Glutamatergic neuron (in vitro differentiated cells): ENCODE measurements at places on chromosomes 6 and 20. TPM values are rescaled to one million over a fixed set of nuclear protein-coding genes. Genes with fewer than 3 reads are reported as not detected.

Gene CCM2L
- total RNA-seq: 6.3 TPM

Gene PABPC1L
- 27.7 TPM for total RNA-seq

- no peak for DNase-seq
- H3K27me3 ChIP-seq: peaks cover 2% of the 10 kb centered on the region
- no peak overlapping the region for H3K4me3 ChIP-seq
- no peaks in the 10 kb centered on the region for H3K4me1 ChIP-seq
These were observed 198.5 kb upstream of the TAB2 start for GRCh38 chr6:149118737-149119653.

- no peak overlapping the region for H3K4me3 ChIP-seq
- H3K4me1 ChIP-seq: no peaks in the 10 kb centered on the region
- no peak overlapping the region for H3K27ac ChIP-seq
- DNase-seq: no peak
- no peaks in the 10 kb centered on the region for H3K27me3 ChIP-seq
- H3K36me3 ChIP-seq: no peaks in the 10 kb centered on the region
These were observed 33.5 kb downstream of the TPBG start for GRCh38 chr6:82396964-82397751.

DNA sequence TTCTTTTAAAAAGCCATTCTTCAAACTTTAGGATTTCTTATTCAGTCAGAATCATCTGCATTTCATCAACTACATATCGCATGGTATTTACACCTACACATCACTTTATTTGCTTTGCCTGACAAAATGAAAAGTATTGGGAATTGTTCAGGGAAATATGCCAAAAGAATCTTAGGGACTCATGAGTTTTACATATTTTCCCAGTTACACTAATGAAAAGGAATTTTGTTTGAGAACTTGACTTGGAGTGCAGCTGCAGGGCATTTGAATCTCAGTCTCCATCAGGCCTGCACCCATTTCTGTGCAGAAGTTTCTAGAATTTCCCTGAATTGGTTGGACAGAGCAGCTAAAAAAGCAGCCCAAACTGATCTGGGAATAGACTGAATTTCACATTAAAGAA lies 65.3 kb downstream of the MTHFD1L start:
- H3K4me3 ChIP-seq: no peak overlapping the region
- no peaks in the 10 kb centered on the region for H3K27me3 ChIP-seq
- no peak for DNase-seq
- H3K4me1 ChIP-seq: no peaks in the 10 kb centered on the region
- no peak overlapping the region for H3K27ac ChIP-seq
- no peaks in the 10 kb centered on the region for H3K36me3 ChIP-seq

Gene FAM209B
- not detected for total RNA-seq

Gene CLIC5
- total RNA-seq: not detected

DNA sequence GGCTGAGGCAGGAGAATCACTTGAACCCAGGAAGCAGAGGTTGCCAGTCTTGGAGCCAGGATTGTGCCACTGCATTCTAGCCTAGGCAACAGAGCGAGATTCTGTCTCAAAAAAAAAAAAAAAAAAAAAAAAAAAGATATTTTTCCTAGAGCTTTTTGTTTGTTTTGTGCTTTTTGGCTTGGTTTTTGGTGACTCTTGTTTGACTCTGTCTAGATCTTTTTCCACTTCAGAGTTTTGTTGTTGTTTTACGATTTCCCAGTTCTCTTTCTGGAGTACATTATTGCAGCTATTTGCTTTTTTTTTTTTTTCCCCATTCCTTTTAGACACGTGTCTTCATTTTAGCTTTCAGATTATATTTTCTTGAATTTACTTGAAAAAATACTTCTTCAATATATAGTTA lies 67.0 kb upstream of the AKAP12 start:
- no peak overlapping the region for H3K4me3 ChIP-seq
- peaks cover 5% of the 10 kb centered on the region for H3K4me1 ChIP-seq
- H3K36me3 ChIP-seq: no peaks in the 10 kb centered on the region
- H3K27ac ChIP-seq: no peak overlapping the region
- peaks cover 6% of the 10 kb centered on the region for H3K27me3 ChIP-seq

- no peak overlapping the region for H3K4me3 ChIP-seq
- H3K4me1 ChIP-seq: peaks cover 7% of the 10 kb centered on the region
- H3K27ac ChIP-seq: no peak overlapping the region
These were observed 86.7 kb upstream of the F13A1 start for GRCh38 chr6:6407071-6407741.

Gene RPL10A
- total RNA-seq: 690 TPM

DNA sequence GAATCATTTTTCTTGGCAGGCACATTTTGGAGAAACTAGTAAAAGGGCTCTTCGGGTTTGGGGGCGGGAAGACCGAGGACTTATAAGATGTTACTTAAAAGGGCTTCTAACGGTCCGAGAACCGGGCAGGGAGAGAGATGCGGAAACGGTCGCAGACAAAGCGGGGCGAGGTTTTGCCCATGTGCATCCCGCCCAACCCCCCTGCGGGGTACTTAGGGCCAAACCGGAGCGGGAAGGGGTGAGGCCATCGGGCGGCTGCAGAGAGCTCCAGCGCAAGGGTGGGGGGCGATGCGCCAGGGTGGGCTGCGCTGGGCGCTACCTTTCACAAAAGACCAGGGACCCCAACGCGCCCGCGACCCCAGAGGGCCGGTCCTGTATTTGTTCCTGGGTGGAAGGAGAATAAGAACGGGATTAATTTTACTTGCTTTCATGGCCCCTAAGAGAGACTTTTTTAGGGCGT lies 616 bp downstream of the TUBB start:
- peak overlapping the region; percentile 98 for H3K27ac ChIP-seq
- peak; percentile 81 for DNase-seq
- peaks cover 16% of the 10 kb centered on the region for H3K36me3 ChIP-seq
- peaks cover 37% of the 10 kb centered on the region for H3K4me1 ChIP-seq

Gene KCNG1
- 3.6 TPM for total RNA-seq

DNA sequence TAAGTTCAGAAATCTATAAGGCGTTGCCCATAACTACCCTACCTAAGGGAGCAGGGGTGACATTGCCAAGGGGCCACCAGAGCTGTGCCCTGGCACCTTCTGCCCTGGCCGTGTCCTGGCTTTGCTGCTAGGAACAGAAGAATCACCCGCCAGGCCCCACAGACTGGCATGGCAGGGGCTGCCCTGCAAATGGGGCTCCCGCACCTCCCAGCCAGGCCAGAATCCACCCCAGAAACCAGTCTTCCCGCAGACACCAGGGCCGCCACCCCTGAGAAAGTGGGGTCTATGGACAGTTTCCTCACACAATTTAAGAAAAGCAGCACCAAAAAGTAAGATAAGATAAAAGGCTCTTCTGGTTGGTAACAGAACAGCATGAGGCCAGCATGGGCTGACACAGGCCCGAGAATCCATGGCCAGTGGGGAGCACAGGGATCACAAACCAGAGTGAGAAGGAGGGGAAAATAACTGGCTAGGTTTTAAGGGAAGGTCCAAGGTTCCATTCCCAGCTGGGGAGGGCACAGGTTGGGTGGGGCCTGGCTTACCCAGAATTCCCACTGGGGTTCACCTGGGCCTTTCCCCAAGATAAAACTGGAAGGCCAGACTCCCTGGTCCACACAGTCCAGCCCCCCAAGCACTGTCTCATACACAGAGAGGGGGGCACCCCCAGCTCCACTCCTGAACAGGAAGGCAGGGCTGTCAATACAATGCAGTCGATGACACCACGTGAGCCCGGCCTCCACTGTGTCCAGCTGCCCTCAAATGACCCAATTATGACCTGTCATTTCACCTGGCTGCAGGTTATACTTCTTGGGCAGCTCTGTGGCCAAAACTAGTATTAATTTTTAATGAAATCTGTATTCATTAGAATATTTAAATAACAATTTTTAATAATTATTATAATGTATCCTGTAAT lies 59.4 kb downstream of the PYGB start:
- DNase-seq: no peak
- H3K27ac ChIP-seq: peak overlapping the region; percentile 62
- H3K4me3 ChIP-seq: no peak overlapping the region
- peaks cover 28% of the 10 kb centered on the region for H3K4me1 ChIP-seq
- peaks cover 8% of the 10 kb centered on the region for H3K36me3 ChIP-seq

Gene MEI4
- 0.86 TPM for total RNA-seq

GRCh38 chr6:125791151-125791819 lies 525 bp downstream of the NCOA7 start:
- peak overlapping the region; percentile 86 for H3K4me3 ChIP-seq
- peak overlapping the region; percentile 72 for H3K27ac ChIP-seq
- H3K4me1 ChIP-seq: no peaks in the 10 kb centered on the region
- peaks cover 5% of the 10 kb centered on the region for H3K27me3 ChIP-seq

Gene HCRTR2
- total RNA-seq: not detected

GRCh38 chr6:41644297-41644879 lies 6.1 kb downstream of the MDFI start:
- H3K36me3 ChIP-seq: no peaks in the 10 kb centered on the region
- DNase-seq: no peak
- H3K27me3 ChIP-seq: peaks cover 17% of the 10 kb centered on the region

DNA sequence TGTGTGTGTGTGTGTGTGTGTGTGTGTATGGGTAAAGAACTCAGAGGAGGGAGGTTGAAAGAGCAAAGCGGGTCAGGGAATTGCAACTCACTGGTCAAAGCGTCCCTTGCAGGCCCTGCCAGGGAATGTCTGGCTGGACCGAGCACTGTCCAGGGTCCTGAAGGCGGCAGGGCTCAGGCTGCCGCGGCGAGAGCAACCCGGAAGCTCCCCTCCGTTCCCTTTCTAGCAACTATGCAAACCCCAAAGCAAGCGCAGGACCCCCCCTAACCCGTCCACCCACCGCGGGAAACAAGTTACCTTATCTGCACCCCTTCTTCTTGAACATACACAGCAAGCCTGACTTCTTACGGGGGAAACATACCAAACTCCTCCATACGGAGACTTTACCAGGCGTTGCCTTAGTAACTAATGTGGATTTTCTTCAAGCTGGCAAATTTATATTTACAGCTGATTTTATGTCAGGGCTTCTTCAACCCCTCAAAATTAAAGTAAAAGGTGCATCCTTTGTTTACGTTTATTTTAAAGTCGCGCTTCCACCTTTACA lies 538 bp upstream of the GRM1 start:
- peak; percentile 34 for DNase-seq
- H3K27me3 ChIP-seq: peaks cover 14% of the 10 kb centered on the region
- H3K4me1 ChIP-seq: peaks cover 5% of the 10 kb centered on the region
- H3K36me3 ChIP-seq: no peaks in the 10 kb centered on the region
- no peak overlapping the region for H3K27ac ChIP-seq
- peak overlapping the region; percentile 94 for H3K4me3 ChIP-seq

GRCh38 chr20:37992802-37993409 lies 40.4 kb downstream of the TTI1 start:
- H3K4me3 ChIP-seq: no peak overlapping the region
- H3K27me3 ChIP-seq: peaks cover 2% of the 10 kb centered on the region
- H3K4me1 ChIP-seq: peaks cover 50% of the 10 kb centered on the region
- no peak overlapping the region for H3K27ac ChIP-seq

GRCh38 chr6:77624515-77624914 lies 28.3 kb upstream of the MEI4 start:
- no peaks in the 10 kb centered on the region for H3K36me3 ChIP-seq
- H3K27me3 ChIP-seq: no peaks in the 10 kb centered on the region
- no peak for DNase-seq
- H3K4me3 ChIP-seq: no peak overlapping the region

DNA sequence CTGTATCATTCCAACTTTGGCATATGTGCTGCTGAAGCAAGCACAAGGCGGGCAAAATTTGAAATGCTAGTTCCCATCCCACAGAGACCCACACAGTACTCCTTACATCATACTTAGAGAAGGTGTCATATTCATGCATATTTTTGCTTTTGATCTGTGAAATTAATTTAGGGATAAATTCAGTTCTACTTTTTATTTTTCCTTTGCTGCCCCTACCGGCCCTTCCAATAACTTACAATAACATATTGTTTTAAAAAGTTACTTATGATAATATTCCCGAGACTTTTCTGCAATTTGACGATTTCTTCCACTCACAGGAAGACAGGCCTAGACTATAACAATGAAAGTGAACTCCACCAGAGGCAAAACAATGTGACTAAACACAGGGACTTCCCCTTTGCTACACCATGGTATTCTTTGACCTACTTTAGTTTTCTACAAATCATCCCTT lies 35.0 kb downstream of the SESN1 start:
- peaks cover 2% of the 10 kb centered on the region for H3K27me3 ChIP-seq
- no peaks in the 10 kb centered on the region for H3K36me3 ChIP-seq
- H3K27ac ChIP-seq: no peak overlapping the region
- no peak for DNase-seq

Gene PHACTR1
- 50.7 TPM for total RNA-seq

Gene SLC12A5
- 10.4 TPM for total RNA-seq
